ENCODE measurements at places on chromosomes 16 and 17. TPM values are rescaled to one million over a fixed set of nuclear protein-coding genes. Genes with fewer than 3 reads are reported as not detected.

DNA sequence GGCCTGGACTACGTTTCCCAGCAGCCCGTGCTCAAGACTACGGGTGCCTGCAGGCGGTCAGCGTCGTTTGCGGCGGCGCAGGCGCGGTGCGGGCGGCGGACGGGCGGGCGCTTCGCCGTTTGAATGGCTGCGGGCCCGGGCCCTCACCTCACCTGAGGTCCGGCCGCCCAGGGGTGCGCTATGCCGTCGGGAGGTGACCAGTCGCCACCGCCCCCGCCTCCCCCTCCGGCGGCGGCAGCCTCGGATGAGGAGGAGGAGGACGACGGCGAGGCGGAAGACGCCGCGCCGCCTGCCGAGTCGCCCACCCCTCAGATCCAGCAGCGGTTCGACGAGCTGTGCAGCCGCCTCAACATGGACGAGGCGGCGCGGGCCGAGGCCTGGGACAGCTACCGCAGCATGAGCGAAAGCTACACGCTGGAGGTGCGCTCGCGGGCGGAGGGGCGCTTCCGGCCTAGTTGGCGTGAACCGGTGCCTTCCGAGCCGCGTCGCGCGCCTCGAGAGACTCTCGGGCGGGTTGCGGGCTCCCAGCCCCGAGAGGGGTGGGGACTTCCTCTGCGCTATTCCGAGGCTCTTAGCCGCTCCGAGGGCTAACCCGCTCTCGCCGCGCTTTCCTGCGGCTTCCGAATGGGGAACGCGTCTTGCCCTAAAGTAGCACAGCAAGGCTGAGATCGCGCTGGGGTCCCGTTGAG, at the start of gene RBL2:
RBL2 (plus strand) TSS at position 95 of the 689 bp plus-strand sequence; CDS start at position 181, 86 bp downstream.
- no peaks in the 10 kb centered on the region for H3K27me3 ChIP-seq
- peak within 1 kb of the TSS; percentile 100 for H3K4me3 ChIP-seq
- H3K4me1 ChIP-seq = peaks cover 42% of the 10 kb centered on the region
- peak within 1 kb of the TSS; percentile 97 for H3K27ac ChIP-seq

GRCh38 chr17:2343421-2343820, 6.1 kb downstream of the SGSM2 start:
- H3K27me3 ChIP-seq = no peaks in the 10 kb centered on the region
- DNase-seq = no peak
- peaks cover 13% of the 10 kb centered on the region for H3K4me1 ChIP-seq
- peaks cover 27% of the 10 kb centered on the region for H3K36me3 ChIP-seq
- H3K27ac ChIP-seq = no peak overlapping the region

DNA sequence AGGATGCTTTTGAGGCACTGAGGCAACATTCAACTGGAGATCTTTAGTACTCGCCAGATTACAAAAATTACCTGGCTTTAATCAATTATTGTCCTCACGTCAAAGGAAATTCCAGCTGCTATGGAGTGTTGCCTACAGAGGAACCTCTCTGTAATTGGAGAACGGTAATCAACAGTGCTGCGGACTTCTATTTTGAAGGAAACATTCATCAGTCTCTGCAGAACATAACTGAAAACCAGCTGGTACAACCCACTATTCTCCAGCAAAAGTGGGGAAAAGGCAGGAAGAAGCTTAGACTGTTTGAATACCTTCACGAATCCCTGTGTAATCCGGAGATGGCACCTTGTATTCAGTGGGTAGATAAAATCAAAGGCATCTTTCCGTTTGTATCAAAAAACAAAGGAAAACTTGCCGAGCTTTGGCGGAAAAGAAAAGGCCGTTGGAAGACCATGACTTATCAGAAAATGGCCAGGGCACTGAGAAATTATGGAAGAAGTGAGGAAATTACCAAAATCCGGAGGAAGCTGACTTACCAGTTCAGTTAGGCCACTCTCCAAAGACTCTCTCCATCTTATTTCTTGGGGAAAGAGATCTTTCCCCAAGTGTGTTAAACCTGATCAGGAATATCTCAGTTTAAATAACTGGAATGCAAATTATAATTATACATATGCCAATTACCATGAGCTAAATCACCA, 3.0 kb downstream of the SLC35G3 start:
- no peak overlapping the region for H3K27ac ChIP-seq
- no peaks in the 10 kb centered on the region for H3K27me3 ChIP-seq
- H3K36me3 ChIP-seq = peaks cover 17% of the 10 kb centered on the region
- no peak overlapping the region for H3K4me3 ChIP-seq
- no peaks in the 10 kb centered on the region for H3K4me1 ChIP-seq
- no peak for DNase-seq

DNA sequence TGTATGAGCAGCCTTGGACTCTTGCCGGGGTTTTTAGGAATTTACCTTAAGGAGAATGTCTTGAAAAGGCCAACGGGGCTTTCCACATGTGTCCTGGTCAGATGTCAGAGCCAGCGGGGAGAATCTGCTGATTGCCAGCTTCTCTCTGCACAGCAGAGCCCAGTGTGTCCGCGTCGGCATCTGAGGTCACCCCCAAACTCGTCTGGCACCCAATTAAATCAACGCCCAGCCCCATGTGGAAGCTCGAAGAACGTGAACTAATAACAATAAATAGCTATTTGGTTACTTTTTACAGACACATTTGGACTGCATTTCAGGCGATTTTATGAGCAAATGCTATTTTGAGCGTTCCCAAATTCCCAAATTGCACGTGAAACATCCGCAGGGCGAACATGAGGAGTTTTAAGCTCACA, 303.5 kb downstream of the FOXL1 start:
- no peak overlapping the region for H3K4me3 ChIP-seq
- DNase-seq = no peak
- peaks cover 40% of the 10 kb centered on the region for H3K27me3 ChIP-seq
- peaks cover 13% of the 10 kb centered on the region for H3K4me1 ChIP-seq
- no peaks in the 10 kb centered on the region for H3K36me3 ChIP-seq

- peaks cover 38% of the 10 kb centered on the region for H3K27me3 ChIP-seq
- peaks cover 10% of the 10 kb centered on the region for H3K4me1 ChIP-seq
- H3K4me3 ChIP-seq = no peak overlapping the region
- DNase-seq = no peak
- H3K27ac ChIP-seq = no peak overlapping the region
- H3K36me3 ChIP-seq = no peaks in the 10 kb centered on the region
Observed at GRCh38 chr17:7988750-7989178, 13.7 kb upstream of the GUCY2D start.

DNA sequence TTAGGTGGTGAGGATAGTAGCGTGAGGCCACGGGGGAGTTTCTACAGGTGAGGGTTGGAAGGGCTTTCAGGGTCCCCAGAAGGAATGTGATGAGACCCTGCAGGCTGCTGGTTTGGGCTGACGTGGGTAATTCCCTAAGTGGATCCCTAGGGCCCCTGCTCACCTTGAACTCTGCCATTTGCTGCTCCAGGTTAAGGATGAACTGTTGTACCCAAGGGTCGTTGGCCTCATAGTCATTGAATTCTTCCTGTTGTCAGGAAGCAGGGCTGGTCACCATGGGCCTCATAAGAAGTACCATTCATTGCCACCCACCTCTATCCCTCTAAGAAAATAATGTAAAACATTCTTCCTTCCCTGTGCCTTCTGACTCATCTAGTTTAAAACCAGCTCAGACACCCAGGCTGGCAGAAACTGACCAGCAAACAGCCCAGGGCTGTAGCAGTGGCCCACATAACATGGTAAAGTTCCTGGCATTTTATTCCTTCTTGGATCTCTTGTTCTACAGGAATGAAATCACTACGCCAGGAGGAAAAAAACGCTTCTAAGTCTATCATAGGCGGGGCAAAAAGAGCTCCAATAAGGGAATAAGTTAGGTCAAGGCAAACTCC, 27.6 kb downstream of the FCSK start:
- peaks cover 64% of the 10 kb centered on the region for H3K36me3 ChIP-seq
- DNase-seq = no peak
- H3K4me1 ChIP-seq = peaks cover 34% of the 10 kb centered on the region
- no peak overlapping the region for H3K4me3 ChIP-seq

DNA sequence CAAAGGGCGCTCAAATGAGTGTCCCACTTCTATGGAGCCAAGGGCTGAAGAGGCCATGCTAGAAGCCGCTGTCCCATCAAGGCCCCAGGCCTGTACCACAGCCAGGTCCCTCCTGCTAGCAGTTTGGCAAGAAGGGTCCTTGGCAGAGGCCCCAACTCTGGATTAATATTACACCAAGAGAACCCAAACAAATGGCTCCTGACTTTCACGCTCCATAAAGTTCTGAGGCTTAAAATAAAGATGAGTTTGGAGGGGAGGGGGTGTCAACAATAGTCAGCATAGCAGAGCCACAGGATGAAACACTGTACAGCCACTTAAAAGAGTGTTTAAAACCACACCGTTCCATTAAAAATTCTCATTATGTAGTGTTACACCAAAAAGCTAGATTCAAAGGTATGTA, 30.5 kb downstream of the CUEDC1 start:
- H3K4me3 ChIP-seq = no peak overlapping the region
- H3K27ac ChIP-seq = peak overlapping the region; percentile 82
- H3K27me3 ChIP-seq = no peaks in the 10 kb centered on the region
- no peak for DNase-seq
- no peaks in the 10 kb centered on the region for H3K36me3 ChIP-seq
- peaks cover 96% of the 10 kb centered on the region for H3K4me1 ChIP-seq

DNA sequence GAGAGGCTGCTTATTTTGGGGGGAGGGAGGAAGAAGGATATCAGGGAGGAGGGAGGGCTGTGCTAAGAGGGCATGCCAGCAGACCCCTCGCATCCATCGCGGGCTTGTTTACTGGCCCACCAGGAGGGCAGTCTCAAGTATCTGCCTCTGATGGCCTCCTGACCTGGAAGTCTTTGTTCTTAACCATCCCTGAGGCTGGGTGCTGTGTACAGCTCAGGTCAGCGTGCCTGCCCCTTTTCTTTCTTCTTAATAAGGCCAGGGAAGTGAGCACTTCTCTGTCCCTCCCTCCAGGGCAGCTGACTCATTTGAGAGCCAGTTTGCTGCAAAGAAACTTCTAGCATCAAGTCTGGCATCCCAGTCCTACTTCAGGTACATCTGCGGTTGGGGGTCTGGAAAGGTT, 157.0 kb downstream of the CCDC182 start:
- peaks cover 22% of the 10 kb centered on the region for H3K4me1 ChIP-seq
- no peak overlapping the region for H3K4me3 ChIP-seq
- no peaks in the 10 kb centered on the region for H3K36me3 ChIP-seq
- no peak overlapping the region for H3K27ac ChIP-seq

DNA sequence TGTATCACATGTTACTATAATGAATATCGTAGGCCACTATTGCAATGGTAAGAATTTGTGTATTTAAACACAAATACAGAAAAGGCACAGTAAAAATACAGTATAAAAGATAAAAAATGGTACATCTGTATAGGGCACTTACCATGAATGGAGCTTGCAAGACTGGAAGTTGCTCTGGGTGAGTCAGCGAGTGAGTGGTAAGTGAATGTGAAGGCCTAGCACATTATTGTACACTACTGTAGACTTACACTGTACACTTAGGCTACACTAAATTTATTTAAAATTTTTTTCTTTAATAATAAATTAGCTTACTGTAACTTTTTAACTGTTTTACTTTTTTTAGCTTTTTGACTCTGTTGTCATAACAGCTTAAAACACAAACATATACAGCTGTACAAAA, 42.5 kb downstream of the AKAP10 start:
- no peak overlapping the region for H3K27ac ChIP-seq
- no peak for DNase-seq
- H3K27me3 ChIP-seq = no peaks in the 10 kb centered on the region
- H3K4me3 ChIP-seq = no peak overlapping the region
- H3K4me1 ChIP-seq = peaks cover under 1% of the 10 kb centered on the region

GRCh38 chr17:9095390-9095789, 74.1 kb downstream of the NTN1 start:
- peaks cover 12% of the 10 kb centered on the region for H3K4me1 ChIP-seq
- DNase-seq = no peak
- H3K4me3 ChIP-seq = no peak overlapping the region
- H3K27ac ChIP-seq = no peak overlapping the region
- H3K36me3 ChIP-seq = no peaks in the 10 kb centered on the region

- no peak for DNase-seq
- H3K36me3 ChIP-seq = no peaks in the 10 kb centered on the region
- H3K27ac ChIP-seq = no peak overlapping the region
- no peaks in the 10 kb centered on the region for H3K27me3 ChIP-seq
- H3K4me1 ChIP-seq = no peaks in the 10 kb centered on the region
Observed at GRCh38 chr16:61812251-61812650, 224.0 kb downstream of the CDH8 start.

DNA sequence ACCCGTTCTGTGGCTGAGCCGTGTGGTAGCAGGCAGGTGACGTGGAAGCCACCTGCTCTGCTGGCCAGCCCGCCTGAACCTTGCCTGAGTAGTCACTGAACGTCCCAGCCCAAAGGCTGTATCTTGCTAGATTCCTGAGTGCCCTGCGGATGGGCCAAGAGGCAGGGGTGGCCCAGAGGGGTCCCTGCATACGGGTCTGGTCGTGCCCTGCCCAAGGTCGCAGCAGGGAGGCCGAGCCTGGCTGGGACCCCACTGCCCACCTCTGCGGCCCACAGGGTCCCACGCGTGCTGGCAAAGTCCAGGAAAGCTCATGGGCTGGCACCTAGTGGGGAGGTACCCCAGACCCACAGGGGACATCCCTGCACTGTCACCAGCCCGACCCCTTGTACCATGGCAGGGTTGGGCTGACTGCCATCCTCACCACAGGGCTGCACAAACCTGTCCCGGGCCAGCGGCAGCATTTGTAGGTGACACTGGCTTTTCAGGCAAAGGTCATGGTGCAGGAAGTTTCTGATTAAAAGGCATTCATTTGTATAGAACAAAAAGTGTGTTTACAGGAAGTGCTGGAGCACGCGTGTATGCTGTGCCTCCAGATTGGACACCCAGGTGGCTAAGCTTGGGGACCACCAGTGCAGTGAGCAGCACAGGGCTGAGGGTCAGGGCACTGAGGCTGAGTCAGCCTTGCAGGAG, 45.1 kb upstream of the ZC3H18 start:
- no peak for DNase-seq
- no peak overlapping the region for H3K4me3 ChIP-seq
- peaks cover 39% of the 10 kb centered on the region for H3K4me1 ChIP-seq
- H3K27me3 ChIP-seq = no peaks in the 10 kb centered on the region
- H3K36me3 ChIP-seq = no peaks in the 10 kb centered on the region

GRCh38 chr17:58207451-58207850, 11.6 kb downstream of the MKS1 start:
- H3K27ac ChIP-seq = no peak overlapping the region
- no peak overlapping the region for H3K4me3 ChIP-seq
- no peaks in the 10 kb centered on the region for H3K27me3 ChIP-seq
- no peak for DNase-seq

DNA sequence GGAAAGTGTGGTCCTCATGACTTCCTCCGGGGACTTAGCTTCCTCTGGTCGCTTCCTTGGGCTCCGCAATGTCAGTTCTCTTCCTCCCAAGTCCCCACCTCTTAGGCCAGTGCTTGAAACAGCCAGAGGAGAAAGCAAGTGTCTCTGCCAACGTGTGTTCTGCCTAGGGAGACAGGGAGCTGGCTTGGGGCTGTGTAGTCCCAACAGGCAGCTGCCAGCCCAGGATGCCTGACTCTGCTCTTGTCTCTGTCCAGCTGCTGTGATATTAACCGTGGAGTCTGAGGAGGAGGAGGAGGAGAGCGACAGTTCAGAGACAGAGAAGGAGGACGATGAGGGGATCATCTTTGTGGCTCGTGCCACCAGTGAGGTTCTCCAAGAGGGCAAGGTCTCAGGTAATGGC, 13.5 kb upstream of the PLEKHG4 start:
- peaks cover 5% of the 10 kb centered on the region for H3K27me3 ChIP-seq
- H3K4me1 ChIP-seq = peaks cover 2% of the 10 kb centered on the region
- no peak overlapping the region for H3K4me3 ChIP-seq
- no peaks in the 10 kb centered on the region for H3K36me3 ChIP-seq

Gene KRTAP4-4
- not detected for total RNA-seq

Gene ASGR2
- total RNA-seq = 0.22 TPM

Gene KCTD11
- 3.9 TPM for total RNA-seq

Gene SYCE1L
- 0.66 TPM for total RNA-seq
